ENCODE measurements at places on chromosomes 1 and 21.

DNA sequence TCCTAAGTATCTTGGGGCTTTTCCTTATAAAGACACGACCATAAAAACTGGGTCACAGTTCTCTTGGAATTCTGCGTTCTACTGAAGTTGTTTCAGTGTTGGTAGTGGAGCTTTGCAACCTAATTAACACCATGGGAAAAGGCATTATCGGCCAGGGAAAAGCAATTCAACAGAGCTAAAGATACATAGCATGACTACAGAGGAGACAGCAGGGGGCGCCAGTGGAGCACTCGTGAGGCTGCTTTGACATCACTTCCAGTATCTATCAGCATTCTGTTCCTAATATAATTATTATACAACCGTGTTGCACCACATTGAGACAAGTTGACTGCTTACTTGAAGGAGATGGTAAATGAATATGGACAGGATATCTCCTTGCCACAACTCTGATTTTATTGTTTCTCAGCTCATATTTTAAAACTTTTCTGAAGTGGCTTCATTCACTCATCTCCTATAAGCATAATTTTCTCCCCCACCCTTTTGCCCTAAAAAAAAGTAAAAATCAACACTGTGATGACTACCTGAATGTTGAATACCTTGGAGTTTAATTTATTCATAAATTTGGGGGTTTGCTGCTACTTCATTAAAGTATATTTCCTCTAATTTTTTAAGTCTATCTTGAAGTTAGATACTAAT, 39.4 kb downstream of the ZP4 start:
- no peak for DNase-seq

- no peak for DNase-seq
Measured at GRCh38 chr1:154406886-154407197, 1.7 kb downstream of the IL6R start.

DNA sequence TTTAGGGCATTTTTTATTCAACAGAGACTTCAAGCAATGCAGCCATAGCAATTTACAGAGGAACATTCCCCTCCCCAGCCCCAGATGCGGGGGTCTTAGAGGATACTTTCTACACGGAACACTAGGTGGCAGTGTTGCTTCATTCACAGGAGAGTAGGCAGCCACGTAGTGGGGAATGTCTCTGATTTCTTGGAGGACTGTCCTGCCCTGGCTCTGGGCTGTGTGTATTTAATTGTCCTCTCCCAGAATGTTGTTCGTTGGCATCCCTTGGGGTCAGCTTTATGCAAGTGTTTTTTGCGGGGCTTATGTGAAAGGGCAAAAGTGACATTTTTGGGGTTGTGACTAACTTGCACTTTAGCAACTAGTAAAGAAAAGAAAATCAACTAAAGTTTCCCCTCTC, 96.9 kb downstream of the PAPPA2 start:
- peak; percentile 8 for DNase-seq

DNA sequence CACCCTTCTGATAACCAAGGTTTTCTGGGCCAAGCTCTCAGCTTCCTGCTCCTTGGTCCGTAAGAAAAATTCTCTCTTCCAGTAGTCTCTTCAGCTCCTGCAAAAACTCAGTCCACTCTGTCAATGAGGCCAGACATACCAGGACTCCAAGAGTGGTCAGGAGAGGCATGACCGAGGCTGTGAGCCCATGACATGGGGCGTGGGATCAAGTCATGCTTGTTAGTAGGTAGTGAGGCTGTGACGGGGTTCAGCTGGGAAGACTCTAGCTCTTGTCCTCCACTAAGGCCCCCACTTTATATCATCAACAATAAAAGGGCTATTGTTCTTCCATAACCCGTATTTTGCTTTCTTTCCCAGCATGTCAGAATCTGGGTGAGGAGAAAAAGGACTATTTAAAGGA, 10.1 kb upstream of the HCRTR1 start:
- no peak for DNase-seq

DNA sequence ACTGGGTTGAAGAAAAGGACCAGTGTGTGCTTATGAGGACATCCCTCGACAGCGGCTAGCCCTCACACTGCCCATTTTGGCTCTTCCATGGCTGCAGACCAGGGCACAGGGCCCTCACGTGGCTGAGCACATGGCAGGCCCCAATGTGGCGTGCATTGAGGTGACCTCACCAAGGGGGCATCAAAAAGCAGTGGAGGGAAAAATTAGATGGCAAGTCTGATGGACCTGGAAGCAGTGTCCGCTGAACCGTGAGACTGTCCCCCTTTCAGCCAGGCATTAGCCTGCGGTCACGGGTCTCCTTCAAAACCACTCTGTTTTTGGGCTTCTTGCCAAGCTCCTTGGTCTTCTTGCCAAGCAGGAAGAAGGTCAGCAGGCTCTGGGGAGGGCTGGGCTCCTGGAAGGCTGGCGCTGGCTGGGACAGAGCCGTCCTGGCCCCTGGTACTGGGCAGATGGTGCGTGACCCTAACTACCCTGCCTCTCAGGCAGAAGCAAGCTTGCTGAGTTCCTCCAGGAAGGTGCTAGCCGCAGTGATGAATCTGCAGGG, 30.8 kb downstream of the TRIM67 start:
- no peak for DNase-seq

DNA sequence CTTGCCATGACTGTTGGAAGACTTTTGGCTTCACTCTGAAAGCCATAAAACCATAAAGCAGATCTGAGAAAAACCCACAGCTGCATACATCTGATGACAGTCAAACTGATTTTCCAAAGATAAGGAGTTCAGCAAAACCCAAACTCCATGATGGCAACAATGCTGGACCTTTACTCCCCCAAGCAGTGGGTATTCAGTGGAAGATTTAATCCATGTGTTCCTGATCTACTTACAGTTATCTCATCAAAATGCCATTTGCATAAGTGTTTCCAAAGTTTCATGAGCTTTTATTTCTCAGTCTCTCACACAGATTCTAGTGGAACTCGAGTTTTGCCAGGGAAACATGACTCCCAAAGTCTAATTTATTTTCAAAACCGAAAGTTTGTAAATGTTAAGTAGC, 184.9 kb downstream of the ZC3H11B start:
- no peak for DNase-seq

- DNase-seq: no peak
Measured at GRCh38 chr1:27487966-27488884, 1.7 kb downstream of the WASF2 start.

DNA sequence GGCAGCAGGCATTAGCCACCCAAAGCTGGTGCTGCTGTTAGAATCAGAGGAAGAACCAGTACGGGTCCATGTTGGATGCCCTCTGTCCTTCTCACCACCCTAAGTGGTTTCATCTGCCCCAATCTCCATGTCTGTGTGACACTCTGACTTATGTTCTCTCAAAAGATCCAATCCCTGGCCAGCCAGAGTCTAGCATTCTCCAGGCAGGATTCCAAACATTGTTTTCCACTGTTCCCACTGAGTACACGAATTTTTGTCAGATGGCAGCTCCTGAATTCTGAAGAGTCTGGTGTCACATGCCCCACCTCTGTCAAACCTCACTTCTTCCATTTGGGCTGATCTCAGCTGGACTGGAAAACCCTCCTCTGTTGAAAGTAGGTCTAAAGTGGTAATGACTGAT, 166.0 kb downstream of the DISC1 start:
- DNase-seq: no peak

- DNase-seq: no peak
Measured at GRCh38 chr1:212899845-212900244, 41.8 kb downstream of the FLVCR1 start.

GRCh38 chr1:11211925-11212587, 22.9 kb downstream of the ANGPTL7 start:
- DNase-seq: no peak

- no peak for DNase-seq
Measured at GRCh38 chr1:211830055-211830327, 572 bp downstream of the LPGAT1 start.

DNA sequence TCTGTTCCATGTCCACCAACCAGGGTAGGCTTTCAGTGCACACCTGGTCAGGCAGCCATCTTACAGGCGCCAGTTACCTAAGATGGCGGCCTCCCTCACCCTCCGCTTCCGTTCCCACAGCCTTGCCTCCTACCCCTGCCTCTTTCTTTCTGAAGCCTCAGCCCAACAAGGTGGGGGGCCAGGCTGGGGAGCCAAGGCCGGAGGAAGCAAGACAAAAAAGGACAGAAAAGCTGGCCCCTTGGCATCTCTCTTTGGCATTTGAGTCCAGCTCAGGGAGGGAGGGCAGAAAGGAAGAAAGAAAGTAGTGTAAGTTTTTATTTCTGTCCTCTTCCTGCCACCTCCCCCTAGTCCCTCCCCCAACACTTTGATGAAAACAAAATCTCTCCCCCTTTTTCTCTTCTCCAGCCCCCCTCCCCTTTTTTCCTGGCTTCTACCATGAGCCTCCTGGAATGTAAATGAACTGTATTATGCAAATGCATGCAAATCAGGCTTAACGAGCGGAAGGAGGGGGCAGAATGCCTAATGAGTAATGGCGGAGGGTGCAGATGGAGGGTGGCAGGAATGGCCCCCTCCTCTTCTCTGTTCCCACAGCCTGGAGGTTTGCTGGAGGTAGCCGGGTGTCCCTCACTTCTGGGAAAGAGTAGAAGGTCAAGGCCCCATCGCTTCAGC, 43.8 kb downstream of the RHBG start:
- DNase-seq: no peak

DNA sequence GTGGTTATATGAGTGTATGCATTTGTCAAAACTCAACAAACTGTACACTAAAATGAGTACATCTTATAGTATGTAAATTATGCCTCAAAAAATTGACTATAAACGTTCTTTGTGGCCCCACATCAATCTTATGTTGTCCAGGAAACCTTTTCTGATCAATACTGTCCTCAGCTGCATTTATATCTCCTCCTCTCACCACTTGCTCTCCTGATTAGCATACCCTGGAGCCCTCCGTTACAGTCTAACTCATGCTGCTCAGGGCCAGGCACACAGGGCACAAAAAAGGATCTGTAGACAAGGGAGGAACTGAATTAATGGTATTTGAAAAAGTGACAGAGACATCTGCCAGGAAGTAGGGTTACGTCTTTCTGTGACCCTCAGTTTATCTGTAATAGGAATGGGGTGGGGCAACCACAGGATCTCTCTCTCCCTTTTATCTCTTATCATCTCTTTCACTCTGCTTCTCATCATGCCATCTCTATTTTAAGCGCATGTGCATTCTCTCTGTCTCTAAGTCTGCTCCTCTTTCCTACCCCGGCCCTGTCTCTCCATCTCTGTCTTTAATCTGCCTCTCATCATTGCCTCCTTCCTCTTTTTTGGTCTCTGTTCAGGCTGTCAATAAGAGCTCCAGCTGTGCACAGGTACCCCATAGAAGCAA, 7.0 kb upstream of the TAL1 start:
- no peak for DNase-seq
